ENCODE measurements at places on chromosomes 2 and 18. TPM values are rescaled to one million over a fixed set of nuclear protein-coding genes. Genes with fewer than 3 reads are reported as not detected.
A peak's percentile ranks its signal among the peaks of the same experiment; 100 is the strongest.

The KCNJ13 gene
- not detected for total RNA-seq

The CNGA3 gene
- total RNA-seq = not detected

The CYP1B1 gene
- total RNA-seq = 155 TPM

The PCARE gene
- total RNA-seq = 0.05 TPM

DNA sequence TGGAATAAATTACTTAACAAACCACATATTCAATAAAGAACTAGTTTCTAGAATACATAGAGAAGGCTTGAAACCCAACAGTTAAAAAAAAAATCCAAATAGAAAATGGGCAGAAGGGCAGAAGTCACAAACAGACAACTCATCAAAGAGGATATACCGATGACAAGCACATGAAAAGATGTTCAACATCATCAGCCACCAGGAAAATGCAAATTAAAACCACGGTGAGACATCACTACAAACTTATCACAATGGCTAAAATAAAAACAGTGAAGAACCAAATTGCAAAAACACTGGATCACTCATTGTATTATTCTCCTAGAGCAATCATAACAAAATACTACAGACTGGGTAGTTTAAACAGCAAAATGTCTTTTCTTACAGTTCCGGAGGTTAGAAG is 14.5 kb downstream of the SESTD1 start:
- H3K27me3 ChIP-seq = no peaks in the 10 kb centered on the region
- H3K27ac ChIP-seq = no peak overlapping the region
- no peak for DNase-seq
- H3K4me1 ChIP-seq = peaks cover 27% of the 10 kb centered on the region
- H3K36me3 ChIP-seq = no peaks in the 10 kb centered on the region
- no peak overlapping the region for H3K4me3 ChIP-seq

DNA sequence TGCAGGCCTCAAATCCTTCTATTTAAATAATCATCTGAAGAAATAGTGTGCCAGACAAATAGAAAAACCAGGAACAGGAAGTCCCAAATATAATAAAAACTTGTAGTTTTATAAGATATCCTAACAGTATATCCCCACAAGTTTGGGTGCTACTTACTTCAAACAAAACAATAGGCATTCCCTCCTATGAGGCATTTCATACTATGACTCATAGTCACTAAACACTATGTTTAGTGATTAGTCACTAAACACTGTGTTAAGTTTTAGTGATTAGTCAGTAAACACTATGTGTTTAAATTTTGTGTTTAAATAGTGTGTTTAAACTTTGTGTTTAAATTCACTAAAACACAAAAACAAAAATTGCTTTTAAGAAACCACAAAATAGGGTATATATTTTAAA is 407.0 kb upstream of the CDH19 start:
- H3K27ac ChIP-seq = no peak overlapping the region
- no peaks in the 10 kb centered on the region for H3K4me1 ChIP-seq
- H3K4me3 ChIP-seq = no peak overlapping the region
- DNase-seq = no peak
- no peaks in the 10 kb centered on the region for H3K27me3 ChIP-seq
- H3K36me3 ChIP-seq = no peaks in the 10 kb centered on the region

GRCh38 chr2:223797811-223798721 is 39.3 kb downstream of the AP1S3 start:
- no peak overlapping the region for H3K4me3 ChIP-seq
- no peaks in the 10 kb centered on the region for H3K36me3 ChIP-seq
- H3K27ac ChIP-seq = no peak overlapping the region
- no peaks in the 10 kb centered on the region for H3K4me1 ChIP-seq
- H3K27me3 ChIP-seq = no peaks in the 10 kb centered on the region

DNA sequence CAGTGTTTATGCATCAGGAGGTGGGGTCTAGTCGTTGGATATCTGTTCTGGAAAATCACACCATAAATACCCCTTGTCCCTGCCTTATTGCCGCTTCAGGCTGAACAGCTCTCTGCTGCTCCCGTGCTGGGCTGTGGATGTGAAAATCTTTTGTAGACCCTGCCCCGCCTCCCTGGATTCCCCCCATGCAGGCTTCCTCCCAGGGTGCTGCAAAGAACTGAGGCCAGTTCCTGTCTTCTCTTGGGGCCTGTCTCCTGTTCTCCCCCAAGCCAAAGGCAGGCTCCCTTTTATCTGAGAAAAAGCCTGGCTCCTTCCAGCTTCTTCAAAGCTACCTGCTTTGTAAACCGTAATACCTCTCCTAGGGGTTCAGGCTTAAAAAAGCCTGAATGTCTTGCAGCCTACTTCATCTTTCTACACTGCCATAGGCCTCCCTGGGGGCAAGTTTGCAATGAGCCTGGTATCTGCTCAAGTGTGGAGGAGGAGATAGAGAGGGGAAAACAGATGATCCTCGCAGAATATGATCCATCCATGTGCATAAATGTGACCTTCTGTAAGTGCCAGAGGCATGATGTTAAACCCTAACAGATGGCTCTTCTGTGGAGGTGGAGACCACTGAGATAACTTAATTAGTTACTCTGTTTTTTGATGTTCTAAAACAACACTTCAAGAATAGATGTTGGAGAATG is 55.3 kb downstream of the VWA3B start:
- H3K27me3 ChIP-seq = no peaks in the 10 kb centered on the region
- H3K4me1 ChIP-seq = no peaks in the 10 kb centered on the region
- DNase-seq = no peak
- no peak overlapping the region for H3K4me3 ChIP-seq
- H3K27ac ChIP-seq = no peak overlapping the region

DNA sequence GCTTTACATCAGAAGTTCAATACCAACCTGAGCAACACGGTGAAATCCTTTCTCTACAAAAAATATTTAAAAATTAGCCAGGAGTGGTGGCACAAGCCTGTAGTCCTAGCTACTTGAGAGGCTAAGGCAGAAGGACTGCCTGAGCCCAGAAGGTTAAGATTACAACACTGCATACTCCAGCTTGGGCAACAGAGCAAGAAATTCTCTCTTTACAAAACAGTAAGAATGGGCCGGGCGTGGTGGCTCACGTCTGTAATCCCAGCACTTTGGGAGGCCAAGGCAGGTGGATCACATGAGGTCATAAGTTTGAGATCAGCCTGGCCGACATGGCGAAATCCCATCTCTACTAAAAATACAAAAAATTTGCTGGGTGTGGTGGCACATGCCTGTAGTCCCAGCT is 113.2 kb downstream of the USP34 start:
- peak overlapping the region; percentile 64 for H3K27ac ChIP-seq
- H3K4me3 ChIP-seq = no peak overlapping the region
- no peaks in the 10 kb centered on the region for H3K36me3 ChIP-seq
- peaks cover 8% of the 10 kb centered on the region for H3K4me1 ChIP-seq
